Fibroblast of the aortic adventitia (primary cell): ENCODE measurements at places on chromosomes 1 and 21. TPM values are rescaled to one million over a fixed set of nuclear protein-coding genes. Genes with fewer than 3 reads are reported as not detected.

DNA sequence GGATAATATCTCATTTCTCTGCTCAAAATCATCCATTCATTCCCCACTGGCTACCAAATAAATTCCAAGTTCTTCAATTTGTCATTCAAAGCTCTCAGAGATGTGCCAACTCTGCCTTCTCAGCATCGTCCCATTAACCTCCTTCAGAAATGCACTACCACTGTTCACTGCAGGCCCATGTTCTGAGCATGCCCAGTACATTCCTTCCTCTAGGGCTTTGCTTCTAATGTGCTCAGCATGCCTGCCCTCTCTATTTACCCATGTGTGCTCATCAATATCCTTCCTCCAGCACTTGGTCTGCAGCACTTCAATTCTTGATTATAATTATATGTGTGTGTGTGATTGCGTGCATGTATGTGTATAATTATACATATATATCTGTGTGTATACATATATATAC lies 36.1 kb upstream of the RGS8 start:
- DNase-seq = peak; percentile 14

- peak; percentile 94 for DNase-seq
Observed at GRCh38 chr1:95086949-95087533, 14.3 kb upstream of the ALG14 start.

- DNase-seq = peak; percentile 63
Observed at GRCh38 chr1:21534674-21535378, 25.6 kb downstream of the ALPL start.

DNA sequence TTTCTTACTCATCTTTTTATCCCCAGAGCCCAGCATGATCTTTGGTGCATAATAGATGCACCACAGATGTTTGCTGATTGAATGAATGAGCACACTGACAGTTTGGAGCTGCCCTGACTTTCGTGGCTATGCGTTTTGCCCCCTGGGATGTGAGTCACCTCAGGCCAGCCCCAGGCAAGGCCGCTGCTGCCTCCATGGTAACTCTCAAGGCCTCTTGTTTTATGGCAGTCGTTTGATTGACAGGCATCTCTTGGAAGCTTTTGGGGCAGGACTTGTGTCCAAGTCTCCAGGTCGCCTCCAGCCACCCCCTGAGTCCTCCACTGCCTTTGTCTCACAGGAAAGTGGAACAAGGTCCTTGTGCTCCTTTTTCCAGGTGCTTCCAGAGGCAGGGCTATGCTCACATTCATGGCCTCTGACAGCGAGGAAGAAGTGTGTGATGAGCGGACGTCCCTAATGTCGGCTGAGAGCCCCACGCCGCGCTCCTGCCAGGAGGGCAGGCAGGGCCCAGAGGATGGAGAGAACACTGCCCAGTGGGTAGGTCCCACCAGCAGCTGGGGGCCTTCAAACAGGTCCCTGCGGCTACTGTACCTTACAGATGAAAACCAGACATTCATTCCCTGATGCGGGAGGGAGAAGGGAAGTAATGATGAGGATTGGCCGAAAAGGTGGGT lies 11.2 kb downstream of the PSEN2 start:
- DNase-seq = no peak

- peak; percentile 28 for DNase-seq
Observed at GRCh38 chr1:227390525-227390924, 72.2 kb upstream of the CDC42BPA start.

Gene P3H1
- total RNA-seq = 75.2 and 213 TPM in 2 replicates

Gene GART
- 75.4 and 104 TPM in 2 replicates for total RNA-seq

Gene C1orf210
- not detected in 2 replicates for total RNA-seq

Gene RAB7B
- 4.3 and 7.4 TPM in 2 replicates for total RNA-seq
